T-helper 1 cell (primary cell): ENCODE measurements at places on chromosomes 12 and 14.
A peak's percentile ranks its signal among the peaks of the same experiment; 100 is the strongest.

DNA sequence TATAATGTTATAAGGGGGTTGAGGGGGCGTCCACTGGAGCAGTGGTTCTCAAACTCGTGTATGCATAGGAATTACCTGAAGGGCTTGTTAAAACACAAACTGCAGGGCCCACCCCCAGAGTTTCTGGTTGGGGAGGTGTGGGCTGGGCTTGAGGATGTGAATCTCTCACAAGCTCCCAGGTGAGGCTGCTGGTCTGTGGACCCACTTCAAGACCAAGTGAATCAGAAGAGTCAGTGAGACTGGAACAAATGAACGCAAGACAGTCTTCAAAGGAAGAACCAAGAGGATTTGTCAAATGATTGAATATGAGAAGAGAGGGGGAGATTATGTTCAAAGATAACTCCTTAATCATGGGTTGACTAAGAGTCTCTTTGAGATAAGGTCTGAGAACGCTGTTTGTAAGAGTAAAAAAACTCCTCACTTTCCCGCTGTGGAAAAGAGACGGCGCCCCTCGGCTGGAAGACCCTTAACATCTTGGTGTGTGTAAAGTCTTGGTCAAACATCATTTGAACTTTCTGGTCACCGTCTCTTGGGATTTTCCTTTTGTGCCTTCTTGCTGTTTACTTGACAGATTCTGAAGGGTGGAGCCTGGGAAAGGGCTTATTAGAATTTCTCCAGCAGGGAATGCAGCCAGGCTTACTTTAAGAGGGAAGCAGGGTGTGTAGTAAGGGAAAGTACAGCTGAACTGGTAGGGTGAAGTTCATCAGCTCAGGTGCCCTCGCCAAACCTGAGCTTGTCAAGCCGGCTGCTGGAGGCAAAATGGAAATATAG lies 5.3 kb upstream of the FOXN3 start:
- no peak for DNase-seq

DNA sequence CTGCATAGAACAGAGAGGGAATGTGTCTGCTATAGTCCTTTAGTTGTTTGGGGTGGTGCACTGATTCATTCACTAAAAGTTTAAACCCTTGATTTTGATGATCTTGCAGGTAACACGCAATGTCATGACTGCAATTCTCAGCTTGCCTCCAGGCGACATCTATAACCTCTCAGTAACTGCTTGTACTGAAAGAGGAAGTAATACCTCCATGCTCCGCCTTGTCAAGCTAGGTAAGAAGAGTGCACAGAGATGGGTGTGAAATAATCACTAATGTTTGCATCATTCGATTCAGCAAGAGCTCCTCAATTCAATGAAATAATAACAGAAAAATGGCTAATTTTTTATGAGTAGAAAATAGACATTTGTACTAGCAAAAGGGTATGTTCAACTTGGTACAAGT lies 203.7 kb downstream of the PTPRO start:
- DNase-seq, result no peak

DNA sequence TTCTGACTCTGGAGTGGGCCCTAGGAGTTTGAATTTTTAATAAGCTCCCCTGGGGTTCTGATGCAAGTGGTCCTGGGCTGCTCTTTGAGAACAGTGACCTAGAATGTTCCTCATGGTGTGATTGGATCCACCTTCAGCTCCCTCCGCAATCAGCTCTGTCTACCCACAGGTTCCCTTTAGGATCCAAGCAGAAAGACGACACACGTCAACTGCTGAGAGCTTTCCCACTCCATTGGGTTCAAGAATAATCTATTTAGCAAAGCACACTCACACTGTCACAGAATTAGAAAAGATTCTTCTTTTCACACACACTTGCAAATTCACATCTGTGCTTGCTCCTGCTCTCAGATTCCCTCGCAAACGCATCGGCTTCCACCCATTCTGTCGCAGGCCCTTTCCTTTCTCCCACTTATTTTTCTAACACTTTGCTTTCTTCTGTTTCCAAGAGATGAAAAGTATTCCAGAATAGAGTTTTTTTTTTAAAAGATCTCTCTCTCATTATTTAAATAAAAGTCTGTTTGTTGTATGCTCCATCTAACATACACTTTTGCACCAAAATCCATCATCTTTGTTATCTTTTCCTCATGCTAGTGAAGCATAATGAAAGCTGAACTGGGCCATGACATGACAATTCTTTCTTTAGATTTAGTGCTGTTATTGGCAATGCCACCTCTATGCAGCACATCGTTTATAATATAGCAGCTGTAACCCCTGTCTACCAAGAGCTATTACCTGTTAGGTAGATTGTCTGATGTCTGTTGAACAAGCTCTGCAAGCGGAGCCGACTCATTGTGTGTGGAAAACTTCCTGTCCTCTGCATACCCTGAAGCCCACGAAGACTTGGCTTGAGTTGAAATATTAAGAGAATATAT lies 73.1 kb downstream of the CACNA1C start:
- no peak for DNase-seq

DNA sequence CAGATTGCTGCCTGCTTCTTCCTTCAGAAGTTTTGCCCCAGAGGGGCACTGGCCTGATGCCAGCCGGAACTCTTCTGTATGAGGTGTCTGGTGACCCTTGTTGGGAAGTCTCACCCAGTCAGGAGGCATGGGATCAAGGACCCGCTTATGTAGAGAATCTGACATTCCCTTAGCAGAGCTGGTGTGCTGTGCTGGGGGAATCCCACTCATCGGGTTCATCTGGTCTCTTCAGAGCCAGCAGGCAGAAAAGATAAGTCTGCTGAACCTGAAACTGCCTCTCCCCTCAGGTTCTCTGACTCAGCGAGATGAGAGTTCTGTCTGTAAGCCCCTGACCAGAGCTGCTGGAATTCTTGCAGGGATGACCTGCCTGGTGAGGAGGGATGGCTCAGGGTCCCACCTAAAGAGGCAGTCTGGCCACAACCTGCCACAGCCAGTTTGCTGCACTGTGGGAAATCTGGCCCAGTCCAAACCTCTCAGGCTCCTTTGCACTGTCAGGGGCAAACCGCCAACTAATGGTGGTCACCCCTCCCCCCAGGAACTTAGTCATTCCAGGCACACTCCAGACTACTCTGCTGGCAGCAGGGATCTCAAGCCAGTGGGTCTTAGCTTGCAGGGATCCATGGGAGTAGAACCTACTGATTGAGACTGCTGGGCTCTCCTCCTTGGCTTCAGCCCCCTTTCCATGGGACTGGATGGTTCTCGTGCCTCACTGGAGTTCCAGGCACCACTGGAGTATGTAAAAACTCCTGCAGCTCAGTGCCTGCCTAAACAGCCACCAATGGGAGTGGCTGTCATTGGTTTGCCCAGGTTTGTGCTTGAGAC lies 4.1 kb downstream of the CLEC2D start:
- peak; percentile 39 for DNase-seq

- no peak for DNase-seq
Measured at GRCh38 chr12:68959891-68960464, 27.0 kb upstream of the CPM start.

DNA sequence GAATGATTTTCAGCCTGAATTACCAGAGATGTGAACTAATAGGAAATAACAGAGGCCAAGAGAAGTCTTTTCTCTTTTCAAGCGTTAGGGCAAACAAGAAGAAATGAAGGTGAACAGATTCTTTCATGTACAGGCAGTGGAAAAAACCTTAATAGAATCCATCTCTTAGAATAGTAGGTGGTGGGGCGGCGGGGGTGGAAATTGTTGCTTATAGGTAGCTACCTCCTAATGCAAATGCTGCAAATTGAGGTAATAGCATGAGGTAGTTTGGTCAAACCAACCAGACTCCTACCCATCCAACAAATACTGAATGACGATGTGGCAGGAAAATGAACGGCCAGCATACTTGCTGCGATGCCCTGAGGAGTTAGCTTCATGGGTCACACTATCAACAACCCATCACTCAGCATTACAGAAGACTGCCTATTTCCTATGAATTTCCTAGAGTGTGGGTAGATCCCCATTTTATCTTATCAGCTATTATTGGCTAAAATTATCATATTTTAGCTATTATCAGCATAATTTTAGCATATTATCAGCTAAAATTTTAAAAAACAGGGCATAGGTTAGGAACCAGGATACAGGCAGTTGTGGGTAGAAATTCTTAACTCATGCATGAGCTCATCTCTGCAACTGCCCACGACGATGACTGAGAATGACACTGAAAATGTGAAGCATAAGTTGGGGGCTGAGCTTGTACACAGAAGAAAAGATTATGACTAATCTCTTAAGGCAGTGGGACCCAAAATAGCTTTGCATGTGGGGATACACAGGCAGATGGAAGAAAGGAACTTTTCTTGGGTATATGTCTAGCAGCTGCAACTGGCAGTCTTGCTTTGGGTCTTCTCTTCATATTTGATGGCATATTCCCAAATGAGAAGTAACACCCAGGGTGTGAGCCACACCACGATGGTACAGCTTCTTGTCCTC lies 68.7 kb downstream of the NIN start:
- DNase-seq, result no peak

- no peak for DNase-seq
Measured at GRCh38 chr14:80946187-80946586, 4.6 kb upstream of the CEP128 start.

GRCh38 chr12:79560225-79560889 lies 130.4 kb downstream of the PAWR start:
- DNase-seq, result no peak

DNA sequence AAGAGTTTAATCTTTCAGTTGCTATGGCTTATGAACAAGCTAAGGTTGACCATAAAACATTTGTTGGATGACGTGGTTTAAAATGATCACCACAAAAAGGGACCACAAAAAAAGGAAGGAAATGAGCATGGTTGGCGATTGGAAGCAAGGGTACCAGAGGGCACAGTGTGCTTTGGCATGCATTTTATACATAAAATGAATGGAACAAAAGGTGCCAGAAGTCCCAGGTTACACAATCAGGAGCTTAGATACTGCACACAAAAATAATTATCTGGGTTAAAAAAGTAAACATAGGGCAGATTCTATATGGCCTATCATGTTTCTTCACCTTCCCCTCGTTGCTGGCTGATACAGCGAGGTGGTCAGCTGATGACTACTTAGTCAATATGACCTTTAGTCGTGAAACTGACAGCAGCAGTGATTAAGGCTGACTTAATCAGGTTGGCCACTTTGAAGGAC lies 50.7 kb downstream of the ZC3H14 start:
- no peak for DNase-seq

DNA sequence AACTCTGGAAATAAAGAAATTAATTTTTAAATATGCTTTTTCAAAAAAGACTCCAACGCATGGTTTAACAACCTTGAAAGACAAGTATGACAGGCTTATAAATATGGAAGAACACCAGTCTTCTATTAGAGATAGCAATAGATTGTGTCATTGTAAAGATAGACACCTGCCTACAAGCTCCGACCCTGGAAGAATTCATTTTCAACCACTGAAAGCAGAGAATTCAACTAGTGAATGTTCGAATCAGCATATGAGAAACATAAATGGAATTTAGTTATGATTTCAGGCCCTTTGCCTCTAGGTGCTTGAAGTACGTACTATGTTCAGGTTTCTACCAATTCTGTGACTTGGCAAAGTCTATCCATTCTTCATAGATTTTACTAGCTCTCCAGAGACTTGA lies 244.5 kb downstream of the DPY19L2 start:
- DNase-seq, result no peak

DNA sequence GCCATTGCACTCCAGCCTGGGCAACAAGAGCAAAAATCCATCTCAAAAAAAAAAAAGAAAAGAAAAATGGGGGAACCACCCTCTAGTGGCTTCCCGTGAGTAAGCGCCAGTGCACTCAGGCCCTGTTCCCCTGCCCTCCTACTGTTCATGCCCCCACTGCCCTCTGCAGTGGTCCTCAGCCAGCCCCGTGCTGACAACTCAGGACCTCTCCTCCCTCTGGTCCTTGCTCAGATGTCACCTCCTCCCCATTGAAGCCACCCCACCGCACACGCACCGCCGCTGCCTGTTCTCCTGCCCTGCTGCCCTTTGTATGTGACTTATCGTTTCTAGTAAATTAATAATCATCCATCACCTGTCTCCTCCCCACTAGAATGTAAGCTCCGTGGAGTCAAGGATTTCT lies 58.8 kb upstream of the DYNC1H1 start:
- no peak for DNase-seq

DNA sequence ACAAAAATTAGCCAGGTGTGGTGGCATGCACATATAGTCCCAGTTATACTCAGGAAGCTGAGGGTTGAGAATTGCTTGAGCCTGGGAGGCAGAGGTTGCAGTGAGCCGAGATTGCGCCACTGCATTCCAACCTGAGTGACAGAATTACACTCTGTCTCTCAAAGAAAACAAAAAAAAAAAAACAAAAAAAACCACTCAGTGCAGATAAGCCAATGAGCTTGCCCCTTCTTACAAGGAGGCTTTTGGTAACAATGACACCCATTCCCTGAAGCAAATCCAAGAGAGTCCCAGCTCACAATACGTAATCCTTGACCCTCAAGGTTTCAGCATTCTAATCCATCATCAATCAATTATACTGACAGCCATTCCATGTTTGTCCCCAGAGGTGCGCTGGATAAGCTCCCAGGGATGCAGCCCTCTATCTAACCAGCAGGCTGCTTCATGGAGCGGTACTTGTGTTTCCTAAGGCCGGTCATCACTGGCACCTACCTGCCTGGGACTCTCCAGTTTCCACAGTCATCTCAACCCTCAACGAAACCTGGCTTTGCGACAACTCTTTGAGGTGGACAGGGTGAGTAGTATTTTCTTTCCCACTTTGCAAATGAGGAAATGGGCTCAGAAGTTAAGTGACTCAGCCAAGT lies 12.4 kb downstream of the GCN1 start:
- DNase-seq, result no peak

DNA sequence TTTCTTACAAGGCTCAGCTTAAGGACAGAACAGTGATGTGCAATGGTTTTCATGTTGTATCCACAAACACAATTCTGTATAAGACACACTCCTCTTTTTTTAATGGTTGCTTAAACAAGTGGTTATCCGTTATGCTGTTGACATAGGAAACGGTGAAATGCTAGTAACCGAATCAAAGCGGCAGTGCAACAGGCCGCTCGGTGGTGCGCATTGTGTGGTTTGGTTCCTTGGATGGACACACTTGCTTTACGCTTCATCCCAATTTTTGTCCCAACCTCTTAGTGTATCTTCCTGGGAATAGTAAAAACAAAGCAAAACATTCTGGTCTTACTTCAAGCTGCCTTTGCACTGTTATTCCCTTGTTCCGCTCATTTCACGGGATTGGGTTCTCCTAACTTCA lies 650 bp upstream of the PTGER2 start:
- DNase-seq, result no peak

DNA sequence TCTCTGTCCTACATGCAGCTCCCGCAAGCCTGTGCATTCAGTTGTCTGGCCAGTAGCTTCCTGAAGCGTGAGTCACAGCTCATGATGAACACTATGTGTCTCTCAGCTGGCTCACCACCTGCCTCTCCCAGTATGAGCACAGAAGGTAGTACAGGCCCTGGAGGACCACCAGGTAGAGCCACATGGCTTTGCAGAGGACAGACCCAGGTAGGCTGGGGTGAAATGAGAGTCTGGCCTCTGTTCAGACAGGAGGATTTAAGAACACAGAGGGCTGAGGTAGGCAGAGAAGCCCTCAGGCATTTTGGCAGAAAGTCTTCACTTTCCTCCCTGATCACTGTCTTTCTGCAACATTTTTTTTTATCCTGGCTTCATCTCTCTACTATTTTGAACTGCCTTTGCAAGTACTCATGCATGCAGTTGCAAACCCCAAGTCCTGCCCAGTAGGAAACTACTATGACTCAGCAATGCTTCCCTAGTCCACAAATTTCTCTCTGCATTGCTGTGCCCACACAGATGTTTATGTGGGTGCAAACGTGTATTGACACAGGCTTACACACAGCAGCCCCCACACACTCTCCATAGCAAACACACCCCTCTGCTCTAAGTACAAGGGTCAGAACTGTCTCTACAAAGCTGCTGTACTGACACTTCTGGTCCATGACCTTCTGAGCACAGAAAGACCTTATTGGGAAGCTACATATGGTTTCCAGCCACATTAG lies 7.2 kb upstream of the SDR9C7 start:
- DNase-seq, result no peak
